Calu3 (cell line): ENCODE measurements at places on chromosomes 4 and X. TPM values are rescaled to one million over a fixed set of nuclear protein-coding genes. Genes with fewer than 3 reads are reported as not detected.
A peak's percentile ranks its signal among the peaks of the same experiment; 100 is the strongest.

- DNase-seq, result no peak
These were observed 255.9 kb downstream of the SPRY1 start for GRCh38 chr4:123652476-123652875.

DNA sequence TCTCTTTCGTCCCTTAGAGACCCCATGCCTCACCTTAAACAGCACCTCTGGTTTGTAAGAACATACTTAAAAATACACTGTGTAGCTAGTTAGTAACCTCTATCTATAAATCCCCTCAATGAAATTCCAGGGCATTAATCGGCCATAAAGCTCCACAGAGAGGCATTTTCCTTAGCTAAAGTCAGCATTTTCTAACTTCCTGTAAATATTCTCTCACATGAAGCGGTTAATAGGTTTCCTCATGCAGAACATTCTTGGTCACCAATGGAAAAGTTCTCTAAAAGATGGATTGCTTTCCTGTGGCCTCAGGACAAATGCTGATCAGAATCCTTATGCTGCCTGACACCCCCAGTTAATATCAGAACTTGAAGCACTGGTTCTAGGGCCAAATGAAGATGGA lies 248.6 kb upstream of the BOD1L1 start:
- DNase-seq, result no peak

GRCh38 chrX:115642895-115643530 lies 82.0 kb downstream of the PLS3 start:
- DNase-seq, result peak; percentile 38

- no peak for DNase-seq
These were observed 10.0 kb downstream of the HTRA3 start for GRCh38 chr4:8279321-8280157.

The CDX4 gene
- total RNA-seq, result not detected in 2 replicates

DNA sequence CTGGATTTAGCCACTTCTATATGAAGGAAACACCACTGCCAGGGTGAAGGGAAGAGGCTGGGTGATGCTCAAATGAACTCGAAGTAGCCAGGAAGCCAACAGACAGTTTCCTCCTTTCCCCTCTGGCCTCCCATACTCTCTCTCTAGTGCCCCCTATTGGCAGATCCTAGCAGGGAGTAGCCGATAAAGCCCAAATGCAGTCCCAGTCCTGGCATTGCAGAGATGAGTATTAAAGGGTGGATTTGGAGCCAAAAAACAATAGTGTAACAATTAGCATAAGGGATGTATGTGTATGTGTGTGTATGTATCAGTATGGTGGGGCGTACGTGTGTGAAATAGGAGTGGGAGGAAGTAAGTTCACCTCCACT lies 213.8 kb upstream of the LDB2 start:
- DNase-seq, result peak; percentile 12
